ENCODE measurements at places on chromosomes 16 and 17.

GRCh38 chr16:84356591-84357116, 11.7 kb upstream of the ATP2C2 start:
- no peak for DNase-seq

GRCh38 chr17:48137656-48138055, 30.1 kb downstream of the SNX11 start:
- no peak for DNase-seq

DNA sequence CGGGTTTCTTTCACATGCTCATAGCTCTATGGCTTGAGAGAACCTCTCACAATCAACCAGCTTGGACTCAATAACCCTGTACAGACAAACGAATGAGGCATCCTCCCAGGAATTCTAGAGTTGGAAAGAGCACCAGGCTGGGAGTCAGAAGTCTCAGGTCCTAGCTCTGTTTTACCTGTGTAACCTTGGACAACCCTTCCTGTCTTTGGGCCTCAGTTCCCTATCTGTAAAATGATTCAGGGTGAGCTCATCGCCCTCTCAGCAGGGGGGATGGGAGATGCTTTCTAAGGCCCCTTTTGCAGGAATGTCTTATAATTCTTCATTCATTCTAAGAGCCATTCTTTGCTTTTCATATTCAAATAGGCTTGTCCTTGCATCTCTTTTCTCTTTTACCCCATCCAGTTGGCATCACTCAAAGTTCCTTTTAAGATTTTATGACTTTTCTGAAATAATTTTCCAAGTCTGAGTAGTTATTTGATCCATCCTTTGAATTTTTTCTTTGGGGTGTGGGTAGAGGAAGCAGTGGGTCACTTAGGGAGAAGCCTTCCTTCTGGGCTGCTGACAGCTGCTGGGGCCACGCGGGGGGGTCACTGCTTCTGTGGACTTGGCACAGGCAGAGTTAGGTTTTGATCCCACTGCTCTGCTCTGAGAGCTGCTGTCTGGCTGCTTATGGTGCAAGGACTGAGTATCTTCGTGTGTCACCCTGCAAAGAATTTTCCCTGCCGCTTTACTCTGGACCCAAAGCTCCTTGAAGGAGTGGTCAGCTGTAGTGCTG, 102.7 kb downstream of the UTP18 start:
- DNase-seq, result no peak

- no peak for DNase-seq
Observed at GRCh38 chr17:31148205-31148604, 53.4 kb downstream of the NF1 start.

GRCh38 chr16:87203060-87203656, 114.0 kb downstream of the C16orf95 start:
- no peak for DNase-seq

DNA sequence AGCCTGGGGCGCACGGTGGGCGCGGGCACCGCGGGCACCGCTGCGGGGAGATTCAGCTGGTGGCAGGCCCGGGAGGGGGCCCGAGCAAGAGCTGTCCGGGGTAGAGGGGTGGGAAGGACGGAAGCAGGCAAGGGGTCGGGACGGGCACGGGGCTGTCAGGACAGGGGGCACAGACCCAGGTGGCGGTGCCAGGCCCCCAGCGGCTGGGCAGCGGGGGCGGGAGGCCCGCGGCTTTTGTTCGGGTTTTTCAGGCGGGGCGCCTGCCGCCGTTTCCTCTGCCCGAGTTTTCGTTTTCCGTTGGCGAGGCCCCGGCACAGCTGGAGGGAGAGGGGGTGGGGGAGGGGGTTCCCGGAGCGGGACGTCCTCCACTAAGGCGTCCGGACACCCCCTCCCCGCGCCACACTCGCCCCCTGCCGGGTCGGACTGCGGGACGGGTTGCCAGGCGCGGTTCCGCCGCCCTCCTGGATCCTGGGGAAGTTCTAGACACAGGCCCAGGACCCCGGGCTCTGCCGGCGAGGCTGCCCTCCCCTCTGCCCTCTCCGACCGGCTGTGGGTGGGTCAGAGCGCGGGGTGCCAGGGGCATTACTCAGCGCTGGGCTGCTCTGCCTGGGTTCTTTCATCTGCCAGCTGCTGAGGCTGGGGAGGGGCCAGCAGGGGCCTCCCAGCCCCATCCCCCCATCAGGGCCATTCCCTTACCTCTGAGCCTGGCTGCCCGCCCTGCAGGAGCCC, 543 bp downstream of the ARHGAP23 start:
- DNase-seq, result no peak

DNA sequence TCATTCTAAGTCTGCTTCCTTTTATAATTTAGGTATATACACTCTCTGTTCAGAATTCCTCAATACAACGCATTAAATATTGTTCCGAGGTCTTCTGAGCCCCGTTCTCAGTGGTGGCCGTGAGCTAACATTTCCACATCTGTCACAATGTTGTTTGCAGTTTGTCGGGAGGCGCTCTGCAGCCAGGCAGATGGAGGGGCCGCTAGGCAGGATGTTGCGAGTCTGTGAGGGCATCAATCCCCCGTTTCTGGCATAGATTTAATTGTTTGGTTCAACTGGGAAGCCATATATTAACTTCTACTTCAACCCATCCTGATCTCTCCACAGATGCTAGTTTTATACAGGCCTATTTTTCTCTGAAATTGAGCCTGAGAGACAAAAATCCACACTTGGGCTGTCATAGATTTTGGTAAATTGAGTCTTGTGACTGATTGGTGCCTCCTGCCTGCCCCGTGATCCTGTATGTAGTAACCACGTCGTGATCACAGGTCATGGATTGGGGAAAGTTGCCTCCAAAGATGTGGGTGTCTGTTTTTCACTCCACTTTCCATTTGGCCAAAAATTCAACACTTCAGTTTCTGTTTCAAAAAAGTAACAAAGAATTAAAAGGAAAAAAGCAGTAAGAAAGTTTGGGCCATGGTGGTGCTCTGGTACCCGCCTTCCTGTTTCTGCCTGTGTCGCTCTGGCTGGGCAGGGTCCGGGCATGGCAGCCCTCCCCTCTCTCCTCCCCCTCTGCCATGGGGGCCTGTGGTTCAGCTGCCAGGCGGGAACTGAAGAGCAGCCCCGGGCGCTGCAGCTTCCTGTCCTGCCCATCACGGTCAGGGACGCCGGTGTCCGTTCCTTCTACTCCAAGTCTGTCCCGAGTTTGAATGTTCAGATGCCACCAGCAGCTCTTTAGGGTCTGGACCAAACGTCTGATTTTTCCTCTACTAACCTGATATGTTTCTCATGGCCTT, 41.5 kb downstream of the RPTOR start:
- DNase-seq, result no peak

GRCh38 chr16:12097523-12098428, 121.2 kb downstream of the SNX29 start:
- no peak for DNase-seq

Measured in stimulated activated CD8-positive, alpha-beta memory T cell treated with anti-CD3 and anti-CD28 coated beads, Interleukin-15, amount 100 ng/mL, for 1 hour (primary cell).